Activated naive CD4-positive, alpha-beta T cell treated with anti-CD3 and anti-CD28 coated beads, Interleukin-2, amount 50 U/mL, for 72 hours (primary cell): ENCODE measurements at places on chromosomes 1 and 21. TPM values are rescaled to one million over a fixed set of nuclear protein-coding genes. Genes with fewer than 3 reads are reported as not detected.

PM20D1 gene
- total RNA-seq: 0.73 TPM

- no peak for DNase-seq
These were observed 16.6 kb downstream of the TRIM45 start for GRCh38 chr1:117104986-117105385.

- DNase-seq: no peak
These were observed 862 bp upstream of the SGIP1 start for GRCh38 chr1:66532798-66533783.

DNA sequence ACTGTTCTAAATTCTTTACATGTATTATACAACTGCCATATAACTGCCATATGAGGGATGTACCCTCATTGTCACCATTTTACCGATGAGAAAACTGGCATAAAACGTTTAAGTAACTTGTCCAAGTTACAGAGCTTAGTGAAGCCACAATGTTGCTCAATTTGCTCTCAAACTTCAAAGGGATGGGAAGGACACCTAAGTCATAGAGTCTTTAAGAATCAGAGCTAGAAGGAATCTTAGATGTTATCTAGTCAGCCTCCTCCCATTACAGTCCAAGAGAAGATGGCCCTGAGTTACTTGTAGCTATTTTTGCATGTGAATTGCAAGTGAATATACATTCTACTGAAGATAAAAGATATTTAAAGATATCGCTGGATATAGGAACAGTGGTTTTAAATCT lies 31.7 kb downstream of the SELL start:
- no peak for DNase-seq

- no peak for DNase-seq
These were observed 20.1 kb downstream of the PRKACB start for GRCh38 chr1:84164161-84164560.

DNA sequence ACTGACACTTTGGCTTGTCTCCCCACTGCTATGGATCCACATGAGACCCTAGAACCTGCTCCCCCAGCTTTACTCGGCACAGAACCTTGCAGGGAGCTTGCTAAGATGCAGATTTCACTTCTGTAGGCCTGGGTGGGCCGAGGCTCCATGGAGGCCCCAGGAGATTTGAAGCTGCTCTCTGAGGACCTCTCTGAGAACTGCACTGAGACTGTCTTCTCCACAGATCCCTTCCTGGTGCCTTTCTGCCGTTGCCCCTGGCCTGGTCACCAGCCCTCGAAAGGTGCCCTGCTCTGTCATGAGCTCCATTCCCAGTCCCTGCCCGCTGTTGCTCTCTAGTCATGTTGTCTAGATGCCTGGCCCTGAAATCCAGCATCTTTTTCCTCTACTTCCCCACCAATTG lies 588.4 kb downstream of the AJAP1 start:
- no peak for DNase-seq

DNA sequence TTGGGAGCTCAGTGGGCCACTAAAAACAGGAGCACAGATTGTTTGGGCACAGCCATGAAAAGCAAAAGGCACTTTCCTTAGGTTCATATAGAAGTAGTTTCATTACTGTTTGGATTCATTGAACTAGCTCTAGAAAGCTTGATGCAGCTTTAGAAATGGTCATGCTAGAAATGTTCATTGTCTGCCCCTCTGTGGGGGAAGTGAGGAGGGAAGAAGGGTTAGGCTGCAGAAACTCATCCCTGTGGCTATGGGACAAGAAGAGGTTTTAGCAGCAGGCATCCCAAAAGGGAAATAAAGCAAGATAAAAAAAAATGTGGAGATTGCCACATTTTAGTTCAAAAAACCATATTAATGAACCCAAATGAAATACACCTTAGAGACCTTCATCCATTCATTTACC lies 359.6 kb upstream of the PTBP2 start:
- DNase-seq: no peak

DNA sequence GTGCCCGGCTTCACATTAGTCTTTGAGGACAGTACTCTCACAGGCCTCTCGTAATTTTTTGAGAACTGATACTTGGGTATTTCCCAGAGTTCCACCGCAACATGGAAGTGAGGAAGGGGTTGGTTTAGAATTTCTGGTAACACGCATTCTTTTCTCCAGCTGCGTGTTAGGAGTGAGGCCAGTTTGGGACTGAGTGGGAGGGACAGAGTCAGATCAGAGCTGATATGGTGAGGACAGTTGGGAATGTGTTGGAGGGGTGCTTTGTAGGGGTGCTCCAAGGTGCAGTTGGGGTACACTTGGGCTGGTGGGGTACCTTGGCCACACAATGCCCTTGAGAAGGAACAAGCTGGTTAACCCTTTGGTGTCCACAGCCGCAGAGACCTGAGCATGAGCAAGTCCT lies 6.7 kb downstream of the FBXO6 start:
- DNase-seq: no peak

SPATA21 gene
- total RNA-seq: not detected

DNA sequence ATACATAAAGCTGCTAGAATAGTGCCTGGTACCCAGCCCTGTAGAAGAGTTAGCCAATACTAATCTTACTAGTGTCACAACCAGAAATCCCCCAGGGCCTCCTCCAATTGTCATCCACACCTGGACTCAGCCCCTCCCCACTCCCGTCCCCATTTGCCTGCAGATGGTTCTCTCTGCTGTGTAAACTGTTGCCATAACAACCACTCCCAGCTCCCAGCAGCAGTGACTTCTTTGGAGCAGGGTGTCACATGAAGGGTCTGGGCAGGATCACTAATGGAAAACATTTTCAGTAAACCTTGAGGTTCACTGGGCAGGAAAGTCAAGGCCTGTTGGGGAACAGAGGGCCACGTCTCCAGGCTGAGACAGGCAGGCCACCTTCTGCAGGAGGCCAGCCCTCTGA lies 126.0 kb upstream of the IPO9 start:
- no peak for DNase-seq

PDZK1 gene
- not detected for total RNA-seq

- DNase-seq: peak; percentile 65
These were observed 787 bp downstream of the JAK1 start for GRCh38 chr1:64965366-64966157.

GRCh38 chr1:91024481-91025119 lies 2.8 kb upstream of the ZNF644 start:
- no peak for DNase-seq

DNA sequence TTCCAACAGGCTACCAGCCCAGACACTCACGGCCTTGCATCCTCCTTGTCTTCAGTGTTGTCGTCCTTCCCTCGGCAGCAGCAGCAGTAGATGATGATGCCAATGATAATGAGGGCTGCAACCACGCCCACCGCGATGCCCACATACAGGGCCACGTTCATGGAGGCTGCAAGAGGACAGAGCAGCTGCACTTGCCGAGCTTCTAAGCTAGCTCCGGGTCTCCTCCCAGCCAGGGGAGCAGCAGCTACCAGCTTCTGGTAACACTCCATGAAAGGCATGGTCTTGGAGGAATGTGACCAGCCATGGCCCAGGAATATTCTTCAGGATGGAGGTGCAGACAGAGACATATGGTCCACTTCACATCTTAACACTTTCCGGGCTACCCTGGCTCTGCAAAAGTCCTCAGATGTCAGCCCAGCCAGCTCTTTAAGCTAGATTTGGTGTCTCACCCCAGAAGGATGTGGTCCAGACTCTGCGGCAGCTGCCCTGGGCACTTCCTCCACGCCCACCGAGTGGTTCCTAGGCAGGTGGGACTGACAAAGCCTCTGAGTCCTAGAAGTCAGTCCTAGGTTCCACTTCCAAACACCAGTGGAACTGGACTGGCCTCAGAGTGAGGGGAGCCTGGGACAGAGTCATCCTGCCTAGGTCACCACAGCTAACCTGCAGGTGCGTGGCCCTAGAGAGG lies 35.1 kb downstream of the GPA33 start:
- no peak for DNase-seq

DNA sequence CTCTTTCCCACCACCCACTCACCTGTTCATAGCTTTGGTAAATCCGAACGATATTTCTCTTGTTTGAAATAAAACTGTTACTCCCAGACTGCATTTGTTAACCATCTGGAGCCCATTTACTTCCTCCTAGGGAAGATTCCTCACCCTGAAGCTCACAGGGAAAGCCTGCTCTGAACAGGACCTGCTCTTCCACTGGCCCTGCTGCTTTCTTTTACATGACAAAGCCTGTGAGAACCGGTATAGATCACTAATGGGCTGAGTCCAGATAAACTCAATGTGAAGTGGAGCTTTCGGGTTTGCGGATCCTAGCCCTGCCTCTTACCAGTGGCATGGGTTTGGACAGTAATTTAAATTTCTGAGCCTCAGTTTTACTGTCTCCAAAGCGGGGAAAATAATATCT lies 45.2 kb downstream of the FAM163A start:
- no peak for DNase-seq

DNA sequence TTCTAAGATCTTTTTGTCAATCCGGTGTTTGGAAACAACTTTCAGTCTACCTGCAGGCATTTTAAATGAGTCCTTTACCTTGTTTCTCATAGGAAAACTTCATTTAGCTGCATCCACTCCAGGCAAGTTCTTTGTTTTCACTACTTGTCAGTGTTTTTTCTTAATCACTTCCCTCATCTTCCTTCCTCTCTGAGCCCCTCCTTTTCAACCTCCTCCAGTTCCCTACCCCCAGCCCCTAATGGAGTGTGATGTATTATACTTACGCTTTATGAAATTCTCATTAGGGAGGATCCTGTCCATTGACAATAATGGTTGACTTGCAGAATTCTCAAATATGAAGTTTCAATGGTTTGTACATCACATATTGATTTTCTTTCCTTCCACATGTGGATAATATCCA lies 62.5 kb upstream of the BACH1 start:
- DNase-seq: no peak

GRCh38 chr1:92989253-92989652 lies 28.0 kb upstream of the DIPK1A start:
- DNase-seq: no peak

GRCh38 chr1:233282582-233282886 lies 13.0 kb downstream of the PCNX2 start:
- DNase-seq: no peak

FCGR2B gene
- not detected for total RNA-seq

DNA sequence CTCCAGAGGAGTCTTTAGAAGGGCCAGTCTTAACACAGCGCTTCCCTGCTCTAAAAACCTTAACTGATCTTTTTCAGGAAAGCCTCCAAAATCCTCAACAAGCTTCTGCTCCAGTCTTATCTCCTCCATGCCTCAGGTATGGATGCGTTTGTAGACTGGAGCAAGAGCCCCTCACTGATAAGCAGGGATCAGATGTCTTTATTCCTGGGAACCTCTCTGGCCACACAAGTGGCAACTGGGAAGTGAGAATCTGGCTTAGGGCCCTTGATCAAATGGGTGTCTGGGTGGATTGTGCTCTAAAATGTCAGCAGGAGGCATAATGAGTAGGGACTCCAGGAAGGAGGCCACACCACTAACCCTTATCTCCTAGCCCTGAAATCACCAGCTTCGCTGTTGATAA lies 1.4 kb downstream of the ZBTB8A start:
- DNase-seq: no peak

DNA sequence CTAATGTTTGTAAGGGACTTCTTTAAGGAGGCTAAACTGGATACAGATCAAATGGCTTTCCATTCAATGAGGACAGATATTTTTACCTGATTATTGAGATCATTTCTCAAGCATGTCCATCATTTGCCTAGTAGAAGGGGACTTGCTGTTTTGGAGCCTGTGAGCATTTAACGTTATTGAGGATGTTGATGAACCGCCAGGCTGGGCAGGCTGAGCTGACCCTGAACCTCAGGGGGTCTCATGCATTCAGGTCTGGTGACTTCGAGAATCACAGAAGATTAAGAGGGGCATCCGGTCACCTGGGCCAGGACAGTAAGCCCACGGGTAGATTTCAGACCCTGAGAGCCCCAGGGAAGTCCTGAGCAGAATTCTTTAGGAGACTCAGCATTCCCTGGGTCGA lies 63.1 kb downstream of the BACE2 start:
- no peak for DNase-seq

TEDDM1 gene
- not detected for total RNA-seq
